Activated CD4-positive, alpha-beta T cell treated with anti-CD3 and anti-CD28 coated beads for 1 hour (primary cell): ENCODE measurements at places on chromosomes 11 and 22.

GRCh38 chr22:41621911-41622179, 750 bp downstream of the XRCC6 start:
- no peak for DNase-seq

- DNase-seq: no peak
Observed at GRCh38 chr22:27552863-27553262, 248.7 kb downstream of the MN1 start.

DNA sequence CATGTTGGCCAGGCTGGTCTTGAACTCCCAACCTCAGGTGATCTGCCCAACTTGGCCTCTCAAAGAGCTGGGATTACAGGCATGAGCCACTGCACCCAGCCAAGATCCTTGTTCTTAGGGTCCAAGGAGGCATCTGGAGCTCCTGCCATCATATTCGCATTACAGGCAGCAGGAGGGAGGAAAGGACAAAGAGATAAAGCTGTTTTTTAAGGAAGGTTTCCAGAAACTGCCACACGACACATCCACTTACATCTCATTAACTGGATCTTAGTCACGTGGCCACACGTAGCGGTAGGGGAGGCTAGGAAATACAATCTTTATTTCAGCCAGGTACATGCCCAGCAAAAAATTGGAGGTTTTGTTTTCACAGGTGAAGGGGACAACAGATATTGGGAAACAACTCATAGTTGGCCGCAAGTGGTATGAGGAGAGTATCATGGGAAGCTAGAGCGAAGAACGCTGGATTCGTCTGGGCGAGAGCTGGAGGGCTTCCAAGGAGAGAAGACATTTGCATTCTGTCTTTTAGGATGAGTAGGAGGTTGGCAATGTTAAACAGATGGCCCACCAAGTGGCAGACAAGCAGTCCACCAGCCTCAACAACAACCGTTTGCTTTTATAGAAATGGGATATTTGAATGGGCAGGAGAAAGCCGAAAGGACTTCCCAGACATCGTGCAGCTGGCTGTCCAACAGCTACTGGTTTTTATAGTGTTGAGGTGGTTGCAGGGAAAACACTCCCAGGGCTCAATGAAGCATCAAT, 39.2 kb upstream of the DMC1 start:
- DNase-seq: no peak

GRCh38 chr11:1035577-1036283, 788 bp downstream of the MUC6 start:
- no peak for DNase-seq

- no peak for DNase-seq
Observed at GRCh38 chr22:41177040-41177621, 28.0 kb upstream of the L3MBTL2 start.

DNA sequence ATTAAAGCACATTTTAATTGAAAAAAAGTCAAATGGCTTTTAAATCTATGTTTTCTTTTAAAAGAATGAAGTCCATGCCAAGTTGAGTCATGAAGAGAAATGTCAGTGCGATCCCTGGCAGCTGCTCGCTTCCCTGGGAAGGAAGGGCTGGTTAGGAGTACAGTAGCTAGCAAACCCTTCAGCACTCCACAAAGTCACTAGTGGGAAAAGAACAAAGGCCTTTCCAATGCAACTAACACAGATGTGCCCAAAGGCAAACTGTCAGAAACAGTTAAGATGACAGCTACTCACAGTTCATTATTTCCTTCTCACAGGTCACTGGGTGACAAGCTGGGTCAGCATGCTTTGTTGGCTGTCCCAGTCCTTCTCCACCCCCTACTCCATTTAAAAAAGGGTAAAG, 308.7 kb downstream of the DCDC1 start:
- no peak for DNase-seq

DNA sequence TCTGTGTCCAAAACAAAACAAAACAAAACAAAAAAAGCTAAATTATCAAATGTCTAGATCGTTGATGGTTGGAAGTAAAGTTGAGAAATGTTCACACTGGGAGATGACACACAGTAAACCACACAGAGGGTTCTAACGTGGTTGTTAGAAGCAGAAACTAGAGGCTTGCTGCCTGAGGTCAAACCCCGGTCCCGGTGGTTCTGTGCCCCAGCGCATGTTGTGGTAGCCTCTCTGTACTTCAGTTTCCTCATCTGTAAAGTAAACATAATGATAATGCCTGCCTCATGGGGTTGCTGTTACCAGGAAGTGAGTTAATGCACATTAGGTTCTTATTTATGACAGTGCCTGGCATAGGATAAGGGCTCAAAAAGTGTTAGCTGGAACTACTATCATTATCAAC, 33.4 kb downstream of the PPARA start:
- no peak for DNase-seq

DNA sequence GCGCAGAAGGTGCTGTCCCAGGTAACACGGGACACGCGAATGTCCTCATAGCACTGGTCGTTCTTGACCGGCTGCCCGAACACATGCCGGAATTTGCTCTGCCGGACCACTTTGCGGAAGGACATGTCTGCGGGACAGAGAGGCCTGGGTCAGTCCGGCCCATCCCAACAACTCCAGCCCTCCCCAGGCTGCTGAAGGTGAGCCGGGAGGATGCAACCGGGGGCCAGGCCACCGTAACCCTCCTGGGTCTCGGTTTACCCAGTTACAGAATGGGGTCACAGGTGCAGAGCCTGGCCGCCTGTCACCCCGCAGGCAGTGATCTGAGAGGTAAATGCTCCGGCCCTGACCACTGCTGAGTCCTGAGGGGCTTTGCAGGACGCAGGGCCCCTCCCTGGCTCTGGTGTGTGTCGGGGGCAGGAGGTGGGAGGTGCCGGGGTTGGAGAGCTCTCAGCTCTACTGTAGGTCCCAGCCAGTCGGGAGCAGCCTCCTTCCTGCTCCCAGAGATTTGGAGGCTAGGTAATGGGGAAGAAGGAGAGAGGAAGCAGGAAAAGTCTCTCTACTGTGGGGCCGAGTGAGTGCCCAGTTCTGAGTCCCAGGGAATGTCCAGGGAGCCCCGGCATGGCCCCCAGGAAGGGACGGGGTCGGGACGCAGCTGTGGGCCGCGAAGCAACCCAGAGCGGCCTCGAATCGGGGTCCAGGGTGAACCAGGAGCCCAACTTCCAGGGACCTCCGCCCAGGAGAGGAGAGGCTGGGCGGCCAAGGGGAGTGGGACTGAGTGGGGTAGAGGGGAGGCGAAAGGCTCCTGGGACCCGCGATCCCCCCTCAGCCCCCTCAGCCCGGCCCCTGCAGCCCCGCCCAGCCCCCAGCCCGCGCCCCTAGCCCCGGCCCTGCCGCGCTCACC, 522 bp downstream of the CORO1B start:
- no peak for DNase-seq
